ENCODE measurements at places on chromosomes 2 and 18.
A peak's percentile ranks its signal among the peaks of the same experiment; 100 is the strongest.

GRCh38 chr2:189165656-189166380, 13.7 kb downstream of the COL5A2 start:
- DNase-seq = no peak

DNA sequence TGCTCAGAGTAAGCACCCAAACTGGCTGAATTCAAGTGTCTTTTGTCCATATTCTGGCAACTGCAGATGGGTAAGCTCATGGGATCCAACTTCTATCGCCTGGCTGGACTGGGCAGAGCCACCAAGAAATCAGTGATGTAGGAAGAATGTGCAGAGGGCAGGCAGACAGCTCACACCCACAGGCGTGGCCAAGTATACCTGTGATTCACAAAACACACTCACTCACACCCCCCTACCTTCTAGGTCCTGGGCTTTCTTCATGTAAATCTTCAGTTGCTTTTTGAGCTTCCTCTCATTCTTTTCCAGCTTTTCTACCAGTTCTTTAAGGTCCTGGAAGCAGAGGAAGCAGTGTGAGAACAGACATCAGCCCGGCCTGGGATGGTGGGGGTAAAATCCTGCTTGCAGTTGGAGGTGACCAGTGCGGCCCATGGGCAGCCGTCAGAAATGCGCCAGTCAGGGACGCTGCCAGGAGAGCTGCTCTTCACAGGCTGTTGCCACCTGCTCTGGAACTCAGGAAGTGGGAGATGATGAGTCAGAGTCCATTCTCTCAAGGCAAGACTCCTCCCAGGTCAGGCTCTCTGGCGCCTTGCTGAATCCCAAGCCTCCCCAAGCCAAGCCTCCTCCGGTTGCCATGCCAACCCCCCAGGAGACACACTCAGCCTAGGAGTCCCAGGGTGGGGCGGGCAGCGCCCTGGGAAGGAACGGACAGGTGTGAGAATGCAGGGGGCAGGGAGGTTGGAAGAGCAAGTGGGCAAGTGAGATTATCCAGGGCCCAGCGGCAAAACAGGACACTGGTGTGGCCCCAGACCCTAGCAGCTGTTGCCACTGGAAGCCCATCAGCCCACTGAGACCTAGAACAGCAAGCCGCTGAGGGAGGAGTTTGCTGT, 36.2 kb upstream of the ACAA2 start:
- no peak for DNase-seq

GRCh38 chr2:174901075-174901474, 104.1 kb downstream of the CHN1 start:
- DNase-seq = peak; percentile 3

- DNase-seq = no peak
Measured at GRCh38 chr18:41372046-41372665, 582.9 kb upstream of the PIK3C3 start.

GRCh38 chr2:108460345-108461037, 11.5 kb downstream of the GCC2 start:
- DNase-seq = no peak

GRCh38 chr2:207157162-207157481, 8.6 kb downstream of the KLF7 start:
- DNase-seq = no peak

DNA sequence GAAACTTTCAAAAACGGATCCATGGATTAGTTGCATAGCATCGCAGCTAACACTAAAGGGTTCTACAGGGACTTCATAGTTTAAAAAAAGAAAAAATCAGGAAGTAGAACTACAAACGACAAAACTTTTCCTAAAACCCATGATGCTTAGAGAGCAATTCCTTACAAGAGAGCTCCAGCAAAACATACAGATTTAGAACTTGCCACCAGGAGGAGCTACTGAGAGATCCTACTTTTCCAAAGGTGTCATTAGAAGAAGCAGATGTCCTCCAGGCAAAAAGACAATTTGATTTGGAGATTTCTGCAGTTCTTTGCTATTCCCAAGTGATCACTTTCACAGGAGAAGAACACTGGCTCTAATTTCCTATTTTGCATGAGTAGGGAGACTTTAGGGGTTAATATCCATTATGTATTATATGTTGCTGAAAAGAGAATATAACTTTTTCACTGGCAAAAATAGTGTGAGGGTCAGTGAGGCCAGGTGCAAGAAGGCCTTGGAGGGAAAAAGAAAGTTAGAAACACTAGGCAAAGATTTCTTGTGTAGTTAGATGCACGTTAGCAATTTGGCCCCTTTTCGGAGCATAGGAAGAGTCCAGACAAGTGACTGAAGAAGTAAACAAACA, 436.2 kb downstream of the SUCLG1 start:
- peak; percentile 3 for DNase-seq

DNA sequence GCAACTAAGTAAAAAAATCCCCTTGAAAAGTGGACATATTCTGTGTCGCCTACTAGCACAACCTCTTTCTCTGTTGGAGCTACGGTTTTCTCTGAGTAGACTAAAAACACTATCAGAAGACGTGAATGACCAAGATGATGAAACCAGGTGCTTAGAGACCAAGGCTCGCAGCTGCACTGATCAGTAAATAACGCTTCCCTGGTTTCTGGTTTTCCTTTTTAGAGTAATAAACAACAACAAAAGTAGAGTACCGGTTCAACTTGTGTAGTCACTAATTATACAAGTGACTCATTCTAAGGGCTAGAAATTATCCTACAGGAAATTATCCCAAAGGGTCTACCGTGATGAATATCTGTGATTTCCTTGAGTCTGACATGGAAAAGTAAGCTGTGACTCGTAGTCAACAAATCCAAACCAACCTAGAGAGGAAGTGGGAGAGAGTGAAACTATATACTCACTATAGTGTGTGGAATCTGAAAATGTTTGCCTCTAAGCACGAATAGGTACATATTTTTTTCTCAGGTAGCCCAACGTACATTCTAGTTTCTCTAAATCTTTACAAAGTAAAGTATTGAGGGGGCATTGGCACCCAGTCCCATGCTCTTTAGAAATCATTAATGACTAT, 17.8 kb downstream of the RASGRP3 start:
- DNase-seq = no peak

GRCh38 chr2:119197126-119197405, 26.6 kb upstream of the STEAP3 start:
- no peak for DNase-seq

DNA sequence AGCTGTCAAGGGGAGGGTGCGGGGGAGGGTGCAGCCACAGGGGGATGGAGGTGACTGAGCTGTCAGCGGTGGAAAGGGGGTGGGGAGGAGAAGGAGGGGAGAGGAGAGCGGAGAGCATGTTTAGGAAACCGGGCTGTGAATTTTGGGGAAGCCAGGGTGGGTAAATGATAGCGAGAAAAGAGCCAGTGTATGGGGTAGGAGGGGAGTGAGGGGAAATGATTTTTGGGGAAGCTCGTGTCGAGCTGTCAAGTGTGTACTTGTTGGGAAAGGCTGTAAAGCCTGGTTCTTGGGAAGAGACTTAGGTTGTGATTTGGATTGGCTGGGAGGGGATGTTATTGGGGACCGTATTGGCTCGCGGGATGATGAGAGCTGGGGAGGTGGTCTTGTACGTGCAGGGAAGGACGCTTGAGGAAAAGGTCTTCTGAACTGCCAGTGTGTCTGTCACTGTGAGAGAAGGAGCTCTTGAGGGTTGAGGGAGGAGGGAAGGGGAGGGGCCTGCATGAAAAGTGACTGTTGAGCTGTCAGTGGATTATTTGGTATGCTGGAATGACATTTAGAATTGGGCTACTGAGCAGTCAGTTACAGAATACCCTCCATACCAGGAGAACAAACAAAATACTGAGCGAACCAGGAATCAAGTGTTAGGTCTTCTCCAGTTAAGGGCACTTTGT, 1.0 kb downstream of the UBR3 start:
- peak; percentile 49 for DNase-seq

GRCh38 chr2:43075054-43075593, 151.3 kb downstream of the ZFP36L2 start:
- no peak for DNase-seq

DNA sequence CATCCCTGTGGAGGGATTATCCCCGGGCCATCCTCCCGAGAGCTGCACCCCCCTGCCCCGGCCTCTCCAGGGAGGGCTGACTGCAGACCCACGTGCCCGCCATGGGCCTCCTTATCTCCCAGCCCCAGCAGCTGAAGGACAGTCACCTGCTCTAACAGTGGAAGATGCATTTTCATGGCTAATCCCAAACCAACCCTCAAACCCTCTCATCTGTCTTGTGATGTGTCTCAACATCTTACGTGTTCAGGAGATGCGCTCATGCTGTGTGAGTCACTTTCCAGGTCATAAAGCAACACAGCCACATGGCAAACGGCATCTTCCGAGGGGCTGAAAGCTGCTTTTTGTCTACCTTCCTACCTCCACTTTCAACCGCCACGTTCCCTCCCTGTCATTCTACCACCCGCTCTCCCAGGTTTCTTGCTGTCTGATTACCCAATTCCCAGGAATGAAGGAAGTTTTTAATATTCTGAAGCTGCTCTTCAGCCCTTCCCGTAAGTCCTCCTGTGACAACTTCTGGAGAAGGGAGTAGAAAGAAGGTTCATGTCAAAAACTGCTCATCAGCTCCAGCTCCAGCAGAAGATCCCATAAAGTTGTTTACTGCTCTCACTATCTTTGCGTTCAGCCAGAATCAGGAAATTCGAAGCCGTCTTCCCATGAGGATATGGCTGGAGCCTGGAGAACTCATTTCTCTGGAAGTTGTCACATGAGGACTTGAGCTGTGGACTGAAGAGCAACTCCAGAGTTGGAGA, 54.5 kb downstream of the MBP start:
- DNase-seq = no peak

DNA sequence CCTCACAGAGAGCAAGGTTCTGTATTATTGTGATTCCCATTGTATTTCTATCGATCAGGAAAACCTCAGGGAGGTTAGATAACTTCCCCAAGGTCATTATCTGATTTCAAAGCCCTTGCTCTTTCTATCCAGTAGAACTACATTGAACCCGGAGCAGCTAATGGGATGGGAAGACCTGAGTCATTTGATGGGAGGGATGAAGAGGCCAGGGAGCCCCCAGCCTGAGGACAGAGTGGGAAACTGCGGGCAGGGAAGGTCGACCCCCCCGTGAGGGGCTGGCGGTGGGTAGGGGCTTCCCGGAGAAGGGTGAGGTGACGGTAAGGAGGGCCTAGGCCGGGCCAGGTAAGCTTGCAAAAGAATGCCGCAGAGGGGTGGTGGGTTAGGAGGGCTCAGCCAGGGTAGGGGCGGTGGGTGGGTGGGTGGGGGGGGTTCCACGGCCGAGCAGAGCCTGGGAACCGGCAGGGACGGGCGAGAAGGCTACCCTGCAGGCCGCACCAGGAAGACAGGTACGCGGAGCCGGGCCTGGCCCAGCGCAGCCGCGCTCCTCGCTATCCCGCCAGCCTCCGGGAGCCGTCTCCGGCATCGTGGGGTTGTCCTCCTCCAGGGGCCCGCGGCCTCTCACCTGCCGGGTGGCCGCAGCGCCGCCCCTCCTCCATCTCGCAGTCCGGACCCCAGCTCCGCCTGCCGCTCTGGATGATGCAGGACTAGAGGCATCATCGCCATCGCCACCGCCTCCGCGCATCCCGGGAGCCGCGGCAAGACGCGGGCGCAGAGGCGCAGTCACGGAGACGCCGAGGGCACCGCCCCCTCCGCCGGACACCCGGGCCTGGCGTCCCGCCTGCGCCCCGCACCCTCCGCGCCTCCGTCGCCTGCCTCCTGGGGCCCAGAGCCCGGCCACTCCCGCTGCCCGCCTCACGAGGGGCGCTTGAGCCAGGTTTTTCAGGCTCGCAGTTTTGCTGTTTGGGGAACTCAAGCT, at the start of gene GPR75:
Gene GPR75 (minus strand): TSS at position 762 of the 976 bp plus-strand sequence. CDS start 5,211 bp downstream, outside the sequence.
- no peak for DNase-seq

DNA sequence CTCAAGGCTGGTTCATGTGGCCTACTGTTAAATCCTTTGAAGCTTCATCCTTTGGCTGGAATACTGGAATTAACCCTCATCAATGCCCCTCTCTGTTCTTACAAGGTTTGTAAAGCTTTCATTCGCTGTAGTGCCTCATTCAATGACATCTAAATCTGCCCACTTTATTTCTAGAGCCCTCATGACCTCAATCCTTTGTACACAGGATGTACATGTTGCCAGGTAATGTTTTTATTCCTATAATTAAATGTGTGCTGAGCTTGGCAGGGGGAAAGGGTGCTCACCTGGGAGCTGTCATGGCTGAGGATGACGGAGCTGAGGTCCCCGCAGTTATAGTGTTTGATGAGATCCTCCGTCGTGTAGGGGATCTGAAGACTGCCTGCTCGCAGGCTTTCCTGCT, 39.3 kb downstream of the TRABD2A start:
- no peak for DNase-seq

- DNase-seq = no peak
Measured at GRCh38 chr2:63831176-63831575, 10.5 kb upstream of the UGP2 start.

- DNase-seq = no peak
Measured at GRCh38 chr2:204686406-204686805, 141.1 kb downstream of the PARD3B start.

- no peak for DNase-seq
Measured at GRCh38 chr2:84314250-84314649, 144.8 kb downstream of the SUCLG1 start.

DNA sequence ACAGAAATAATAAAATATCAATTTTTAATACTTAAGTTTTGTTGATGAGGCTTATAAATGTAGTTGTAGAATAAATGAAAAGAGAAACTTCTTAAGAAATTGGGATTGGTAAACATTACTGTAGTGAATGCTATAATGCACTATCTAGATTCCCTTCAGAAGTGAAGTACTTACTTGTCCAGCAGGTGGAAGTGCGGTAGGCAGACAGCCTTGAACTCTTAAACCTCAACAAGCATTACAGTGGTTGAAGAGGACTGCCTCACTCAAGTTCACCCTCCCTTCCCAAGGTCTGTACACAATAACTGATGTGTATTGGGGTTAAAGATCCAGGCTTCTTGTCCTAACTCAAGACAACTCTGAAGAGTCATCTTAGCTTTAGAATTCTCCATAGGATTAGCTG, 931.0 kb upstream of the LRRTM1 start:
- DNase-seq = no peak

DNA sequence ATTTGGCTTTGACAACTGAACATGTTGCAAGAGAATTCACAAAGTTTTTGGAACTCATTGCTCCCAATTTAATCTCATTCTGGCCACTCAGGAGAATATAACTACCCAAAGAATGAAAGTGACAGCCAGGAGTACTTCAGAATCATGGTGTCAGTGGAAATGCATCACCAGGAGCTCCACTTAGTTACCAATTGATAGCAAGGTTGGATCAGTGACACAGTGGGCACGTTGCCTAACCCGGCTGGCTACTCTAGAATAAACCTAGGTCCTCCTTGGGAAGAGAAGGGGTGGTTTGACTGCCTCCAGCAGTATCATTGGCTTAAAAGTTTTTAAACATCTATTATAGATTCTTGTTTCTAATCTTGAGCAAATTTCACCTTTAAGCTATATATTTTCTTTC, 40.0 kb upstream of the LRP1B start:
- DNase-seq = no peak
